ENCODE measurements at places on chromosomes 11 and 22. TPM values are rescaled to one million over a fixed set of nuclear protein-coding genes. Genes with fewer than 3 reads are reported as not detected.

DNA sequence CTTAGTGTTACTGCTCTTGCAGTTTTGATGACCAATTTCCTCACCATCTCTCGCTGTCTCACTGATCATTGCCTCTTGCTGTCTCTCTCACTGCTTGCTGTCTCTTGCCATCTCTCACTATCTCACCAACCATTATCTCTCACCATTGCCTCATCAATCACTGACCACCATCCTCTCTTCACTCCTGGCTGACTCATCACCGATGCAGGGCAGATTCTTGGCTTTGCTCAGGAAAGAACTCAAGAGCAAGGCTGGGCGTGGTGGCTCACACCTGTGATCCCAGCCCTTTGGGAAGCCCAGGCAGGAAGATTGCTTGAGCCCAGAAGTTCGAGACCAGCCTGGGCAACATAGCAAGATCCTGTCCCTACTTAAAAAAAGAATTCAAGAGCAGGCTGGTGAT lies 66.3 kb upstream of the SYN3 start:
- H3K27me3 ChIP-seq: no peaks in the 10 kb centered on the region
- no peaks in the 10 kb centered on the region for H3K4me1 ChIP-seq
- no peak for DNase-seq
- H3K4me3 ChIP-seq: no peak overlapping the region
- no peak overlapping the region for H3K27ac ChIP-seq

DNA sequence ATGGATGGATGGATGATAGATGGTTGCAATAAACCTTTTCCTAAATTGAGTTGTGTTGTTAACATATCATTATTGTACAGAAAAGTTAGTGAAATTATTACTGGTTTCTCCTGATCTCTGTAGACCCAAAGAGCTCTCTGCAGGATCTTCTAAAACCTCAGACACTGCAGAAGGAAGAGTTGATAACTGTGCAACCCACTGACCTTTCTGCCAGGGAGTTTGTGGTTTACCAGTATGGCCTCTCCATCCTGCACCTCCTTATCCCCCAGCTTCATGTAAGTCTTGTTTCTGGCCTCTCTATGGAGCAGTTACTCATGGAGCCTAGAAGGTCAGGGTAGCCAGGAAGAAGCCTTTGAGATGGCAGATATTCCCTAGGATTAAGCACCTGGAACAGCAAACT lies 45.6 kb downstream of the BTG4 start:
- no peak overlapping the region for H3K4me3 ChIP-seq
- DNase-seq: no peak
- no peaks in the 10 kb centered on the region for H3K27me3 ChIP-seq
- H3K4me1 ChIP-seq: no peaks in the 10 kb centered on the region

DNA sequence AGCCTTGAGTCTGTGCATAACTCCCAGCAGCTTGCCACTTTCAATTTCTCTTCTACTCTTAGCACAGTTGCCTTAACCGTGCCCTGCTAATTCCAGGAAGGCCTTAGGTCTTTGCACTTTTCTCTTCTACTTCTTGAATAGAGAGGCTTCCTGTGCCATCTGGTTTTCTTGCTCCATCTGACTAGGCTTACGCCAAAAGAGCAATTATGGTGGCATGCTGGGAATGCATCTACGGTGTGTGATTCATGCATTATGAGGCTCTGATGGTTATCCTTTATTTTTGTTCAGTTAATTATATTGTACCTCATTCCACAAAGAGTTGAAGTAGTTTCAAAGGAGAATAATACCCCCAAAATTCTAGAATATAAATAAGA lies 29.4 kb downstream of the SIK2 start:
- H3K36me3 ChIP-seq: no peaks in the 10 kb centered on the region
- H3K27ac ChIP-seq: no peak overlapping the region
- H3K27me3 ChIP-seq: no peaks in the 10 kb centered on the region
- H3K4me3 ChIP-seq: no peak overlapping the region

DNA sequence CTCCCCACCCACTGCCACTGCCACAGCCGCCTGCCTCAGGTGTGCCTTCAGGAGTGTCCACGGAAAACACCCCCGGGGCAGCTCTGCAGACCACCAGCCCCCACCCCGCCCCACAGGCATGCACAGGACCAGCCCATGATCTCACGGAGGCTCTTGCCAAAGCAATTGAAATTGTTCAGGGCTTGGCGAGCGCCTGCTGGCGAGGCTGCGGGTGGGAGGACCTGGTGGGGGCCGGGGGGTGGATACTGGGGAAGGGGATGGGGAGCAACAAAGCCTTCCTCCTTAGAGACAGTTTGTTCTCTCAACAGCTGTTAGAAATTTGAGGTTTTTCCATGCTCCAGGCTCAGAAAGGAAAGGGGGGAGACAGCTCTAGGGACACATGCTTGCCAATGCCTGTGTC lies 274.7 kb downstream of the MN1 start:
- H3K4me3 ChIP-seq: no peak overlapping the region
- no peak overlapping the region for H3K27ac ChIP-seq
- no peaks in the 10 kb centered on the region for H3K36me3 ChIP-seq

GRCh38 chr11:35009191-35009943 lies 92.9 kb downstream of the PDHX start:
- no peaks in the 10 kb centered on the region for H3K4me1 ChIP-seq
- H3K4me3 ChIP-seq: no peak overlapping the region
- no peaks in the 10 kb centered on the region for H3K27me3 ChIP-seq
- no peak overlapping the region for H3K27ac ChIP-seq
- H3K36me3 ChIP-seq: no peaks in the 10 kb centered on the region
- no peak for DNase-seq

DNA sequence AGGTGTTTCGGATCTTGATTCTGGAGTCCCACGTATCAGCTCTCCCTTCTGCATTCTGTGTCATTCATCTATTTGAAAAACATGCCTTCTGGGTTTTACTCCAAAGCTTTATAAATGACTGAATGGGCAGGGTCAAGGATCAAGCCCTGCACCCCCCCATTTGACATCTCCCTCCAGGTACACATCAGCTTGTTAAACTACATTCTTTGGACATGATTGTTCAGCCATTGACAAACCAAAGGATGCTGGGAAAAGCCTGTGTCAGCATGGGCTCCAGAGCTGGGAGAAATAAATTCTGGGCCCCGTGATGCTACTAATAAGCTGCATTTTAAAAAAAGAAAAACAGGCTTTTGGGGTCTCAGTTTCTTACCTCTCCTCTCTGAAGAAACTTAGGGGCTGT lies 103.7 kb downstream of the DSCAML1 start:
- H3K27me3 ChIP-seq: no peaks in the 10 kb centered on the region
- H3K27ac ChIP-seq: no peak overlapping the region
- H3K4me3 ChIP-seq: no peak overlapping the region
- DNase-seq: no peak

GRCh38 chr22:43236411-43237166 lies 49.7 kb upstream of the TTLL12 start:
- H3K27me3 ChIP-seq: no peaks in the 10 kb centered on the region
- H3K27ac ChIP-seq: no peak overlapping the region
- no peaks in the 10 kb centered on the region for H3K4me1 ChIP-seq
- no peak for DNase-seq

DNA sequence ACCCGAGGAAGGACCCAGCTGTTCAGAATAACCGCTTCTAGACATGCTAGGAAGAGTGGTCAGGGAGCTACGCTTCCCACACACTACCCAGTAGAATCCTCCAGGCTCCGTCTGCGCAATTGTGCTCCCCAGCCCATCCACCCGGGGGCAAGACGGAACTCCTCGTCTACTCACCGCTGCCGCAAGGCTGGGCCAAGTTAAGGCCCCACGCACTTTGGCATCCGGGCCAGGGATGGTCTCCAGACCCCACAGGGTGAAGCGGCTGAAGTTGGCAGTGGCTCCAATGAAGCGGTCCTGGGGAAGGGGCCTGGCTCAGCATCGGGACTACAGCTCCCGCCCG lies 757 bp downstream of the RNASEH2C start:
- peaks cover 8% of the 10 kb centered on the region for H3K36me3 ChIP-seq
- DNase-seq: peak; percentile 46
- H3K4me3 ChIP-seq: peak overlapping the region; percentile 64
- peak overlapping the region; percentile 36 for H3K27ac ChIP-seq
- peaks cover 13% of the 10 kb centered on the region for H3K4me1 ChIP-seq
- no peaks in the 10 kb centered on the region for H3K27me3 ChIP-seq

DNA sequence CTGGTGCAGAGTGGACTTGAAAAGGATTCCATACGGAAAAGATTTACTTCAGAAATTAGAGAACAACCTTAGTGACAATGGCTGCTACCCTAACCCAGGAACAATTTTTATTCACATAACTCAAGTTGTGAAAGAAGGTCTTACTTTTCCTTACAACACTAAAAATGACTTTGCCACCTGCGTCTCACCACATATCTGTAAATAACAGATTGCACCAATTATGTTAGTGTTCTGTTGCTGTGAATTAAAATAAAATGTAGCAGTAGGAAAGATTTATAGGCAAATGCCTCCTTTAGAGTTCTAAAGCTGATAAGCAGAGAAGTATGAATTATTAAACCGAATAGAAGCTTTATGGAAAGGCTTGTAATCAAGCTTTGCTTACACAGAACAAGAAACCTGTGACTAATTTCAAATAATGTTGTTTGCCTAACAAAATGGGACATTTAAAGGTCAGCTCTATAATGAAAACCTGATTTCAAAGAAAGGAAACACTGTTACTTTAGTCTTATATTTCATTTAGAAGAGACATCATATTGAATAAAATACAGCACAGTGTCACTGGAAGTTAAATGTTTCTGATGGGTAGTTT lies 2237.8 kb downstream of the LRRC4C start:
- no peak overlapping the region for H3K4me3 ChIP-seq
- no peaks in the 10 kb centered on the region for H3K36me3 ChIP-seq
- H3K27ac ChIP-seq: no peak overlapping the region
- H3K4me1 ChIP-seq: no peaks in the 10 kb centered on the region
- no peak for DNase-seq

DNA sequence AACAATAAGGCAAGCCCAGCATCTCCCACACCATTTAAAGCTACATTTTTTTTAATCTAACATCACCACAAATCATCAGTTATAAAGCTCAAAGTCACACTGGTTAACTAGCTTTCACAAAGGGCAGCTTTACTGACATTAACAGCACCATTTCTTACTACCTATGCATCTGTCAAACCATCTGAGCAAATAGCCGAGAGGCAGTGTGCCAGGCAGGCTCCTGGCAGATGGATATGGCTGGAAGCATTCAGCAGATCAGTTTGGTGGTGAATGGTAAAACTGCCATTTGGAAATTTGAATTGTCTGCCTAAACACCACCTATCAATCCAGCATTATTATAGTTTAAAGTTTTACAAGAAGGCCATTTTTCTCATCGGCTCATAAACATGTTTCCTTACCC lies 131.2 kb downstream of the TTC28 start:
- no peaks in the 10 kb centered on the region for H3K36me3 ChIP-seq
- H3K4me1 ChIP-seq: no peaks in the 10 kb centered on the region

DNA sequence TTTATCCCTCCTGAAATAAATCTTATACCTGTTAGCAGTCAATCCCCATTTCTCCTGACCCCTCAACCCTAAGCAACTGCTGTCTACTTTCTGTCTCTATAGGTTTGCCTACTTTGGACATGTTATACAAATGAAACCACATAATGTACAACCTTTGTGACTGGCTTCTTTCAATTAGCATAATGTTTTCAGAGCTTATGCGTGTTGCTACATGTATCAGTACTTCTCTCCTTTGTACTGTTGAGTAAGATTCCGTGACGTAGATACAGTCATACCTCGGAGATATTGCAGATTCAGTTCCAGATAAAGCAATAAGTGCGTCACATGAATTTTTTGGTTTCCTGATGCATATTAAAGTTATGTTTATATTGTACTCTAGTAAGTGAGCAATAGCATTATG lies 127.3 kb downstream of the MORC2 start:
- no peak overlapping the region for H3K4me3 ChIP-seq
- DNase-seq: no peak
- no peaks in the 10 kb centered on the region for H3K36me3 ChIP-seq
- peaks cover 4% of the 10 kb centered on the region for H3K27me3 ChIP-seq
- no peaks in the 10 kb centered on the region for H3K4me1 ChIP-seq

GRCh38 chr11:1126491-1126926 lies 31.2 kb upstream of the MUC5AC start:
- no peak for DNase-seq
- H3K36me3 ChIP-seq: no peaks in the 10 kb centered on the region
- no peak overlapping the region for H3K4me3 ChIP-seq
- no peaks in the 10 kb centered on the region for H3K27me3 ChIP-seq
- H3K27ac ChIP-seq: no peak overlapping the region

DNA sequence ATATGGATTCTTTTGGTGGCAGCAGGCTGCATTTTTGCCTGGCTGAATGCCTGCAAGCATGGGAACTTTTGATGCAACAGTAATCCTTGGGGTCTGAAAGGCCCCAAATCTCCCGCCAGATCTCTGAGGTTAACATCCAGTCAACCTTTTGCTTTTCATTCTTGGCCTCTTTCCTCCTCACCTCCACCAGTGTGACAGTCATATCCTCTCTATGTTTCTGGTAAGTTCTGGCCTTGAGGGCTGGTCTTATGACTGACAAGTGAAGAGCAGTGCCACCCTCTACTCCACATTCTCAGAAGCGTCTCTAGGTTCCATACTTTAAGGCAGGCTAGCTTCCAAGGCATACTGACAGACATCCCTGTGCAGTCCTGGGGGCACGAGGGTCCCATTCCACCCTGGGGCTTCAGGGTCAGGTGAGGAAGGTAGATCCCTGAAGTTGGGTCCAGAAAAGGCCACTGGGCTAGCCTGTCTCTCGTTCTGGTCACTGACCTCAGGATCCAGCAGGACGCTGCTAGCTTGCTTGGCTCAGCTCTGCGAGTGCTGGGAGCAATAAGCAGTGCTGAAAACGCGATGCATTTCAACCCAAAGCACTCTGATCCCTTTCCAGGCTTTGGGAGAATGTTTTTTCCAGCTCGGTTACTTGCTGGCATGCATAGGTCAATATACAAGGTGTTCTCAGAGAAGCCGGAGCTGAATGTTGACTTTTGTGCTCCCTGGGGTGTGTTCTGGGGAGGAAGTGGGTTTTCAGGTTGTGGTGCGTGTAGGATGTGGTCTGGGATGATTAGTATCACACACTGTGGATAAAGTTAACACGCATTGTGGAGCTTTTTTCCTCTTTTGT lies 75.2 kb downstream of the PTPRJ start:
- H3K36me3 ChIP-seq: no peaks in the 10 kb centered on the region
- H3K4me3 ChIP-seq: no peak overlapping the region
- H3K4me1 ChIP-seq: no peaks in the 10 kb centered on the region
- H3K27ac ChIP-seq: no peak overlapping the region
- no peaks in the 10 kb centered on the region for H3K27me3 ChIP-seq

GRCh38 chr11:94332814-94333213 lies 28.4 kb downstream of the IZUMO1R start:
- DNase-seq: no peak
- H3K27me3 ChIP-seq: no peaks in the 10 kb centered on the region
- no peaks in the 10 kb centered on the region for H3K36me3 ChIP-seq
- no peaks in the 10 kb centered on the region for H3K4me1 ChIP-seq
- no peak overlapping the region for H3K4me3 ChIP-seq

GRCh38 chr11:2289350-2289749 lies 12.4 kb downstream of the C11orf21 start:
- H3K4me3 ChIP-seq: no peak overlapping the region
- H3K36me3 ChIP-seq: no peaks in the 10 kb centered on the region
- no peak for DNase-seq

ELFN2 gene
- 1.3 TPM for total RNA-seq

SMTNL1 gene
- total RNA-seq: not detected
